ENCODE measurements at places on chromosomes 7 and 10. TPM values are rescaled to one million over a fixed set of nuclear protein-coding genes. Genes with fewer than 3 reads are reported as not detected.

GRCh38 chr10:73253225-73253555 lies 746 bp upstream of the MRPS16 start:
- DNase-seq: no peak

- DNase-seq: no peak
Observed at GRCh38 chr7:80648031-80648600, 9.7 kb downstream of the CD36 start.

DNA sequence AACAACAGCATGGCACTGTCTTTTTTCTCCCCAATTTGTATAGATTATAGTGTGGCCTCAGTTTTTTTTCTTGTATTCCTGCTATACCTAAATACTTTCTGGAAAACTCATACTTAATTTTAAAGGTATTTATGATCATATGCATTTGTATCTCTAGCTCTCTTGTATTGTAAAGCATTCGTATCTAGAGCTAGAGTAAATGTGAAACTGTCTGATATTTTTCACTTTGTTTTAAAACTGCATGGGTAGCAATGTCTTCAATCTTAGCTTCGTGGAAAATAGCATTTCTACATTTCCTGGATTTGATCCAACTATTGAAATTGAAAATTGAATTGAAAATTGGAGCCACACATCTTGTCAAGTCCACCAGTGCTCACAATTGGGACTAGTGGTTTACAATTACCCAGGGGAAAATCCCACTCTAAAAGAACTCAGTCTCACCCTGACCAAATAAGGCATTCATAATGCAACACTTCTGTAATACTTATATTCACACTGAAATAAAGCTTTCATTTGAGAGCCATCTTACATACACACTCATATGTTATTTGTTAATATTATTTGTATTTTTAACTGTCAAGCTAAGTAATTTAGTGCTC lies 51.3 kb upstream of the KLF6 start:
- no peak for DNase-seq

GRCh38 chr10:53786236-53786900 lies 1013.8 kb upstream of the MBL2 start:
- DNase-seq: no peak

DNA sequence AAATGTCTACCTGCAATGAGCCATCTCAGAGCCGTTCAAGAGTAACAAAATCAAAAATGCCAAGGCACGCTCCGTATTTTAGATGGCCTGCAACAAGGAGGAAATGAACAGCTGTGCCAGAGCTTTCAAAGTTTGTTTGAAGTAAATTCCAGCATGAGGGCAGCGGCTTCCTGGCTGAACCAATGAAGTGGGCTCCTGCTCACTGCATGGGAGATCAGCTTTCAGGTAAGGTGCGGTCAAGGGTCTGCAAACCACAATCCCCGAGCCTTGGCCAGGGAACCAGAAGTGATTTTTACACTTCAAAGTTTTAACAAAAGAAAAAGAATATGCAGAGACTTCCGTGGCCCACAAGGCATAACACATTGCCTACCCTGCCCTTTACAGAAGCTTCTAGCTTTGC lies 120.6 kb downstream of the DIP2C start:
- no peak for DNase-seq

Gene PALD1
- total RNA-seq: 14.1 TPM

DNA sequence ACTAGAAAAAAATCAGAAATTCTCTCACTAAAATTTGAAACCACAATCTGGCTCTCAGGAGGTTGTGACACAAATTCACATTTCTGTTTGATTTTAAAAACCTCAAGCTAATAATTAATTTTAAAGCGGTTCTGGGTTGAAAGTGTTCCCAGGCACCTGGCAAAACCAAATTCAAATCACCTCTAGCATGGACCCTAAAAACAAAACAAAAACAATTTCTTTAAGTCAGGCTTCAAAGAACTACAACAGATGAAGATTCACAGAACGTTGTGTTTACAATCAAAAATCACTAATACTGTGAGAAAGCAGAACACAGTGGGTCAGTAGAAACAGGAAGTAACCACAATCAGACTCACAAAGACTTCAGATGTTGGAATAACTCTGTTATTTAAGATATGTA lies 7.2 kb upstream of the RELN start:
- no peak for DNase-seq

All from neural crest cell (in vitro differentiated cells).